ENCODE measurements at places on chromosomes 11 and 22.

- DNase-seq: no peak
These were observed 5.1 kb upstream of the CABP2 start for GRCh38 chr11:67528376-67528775.

DNA sequence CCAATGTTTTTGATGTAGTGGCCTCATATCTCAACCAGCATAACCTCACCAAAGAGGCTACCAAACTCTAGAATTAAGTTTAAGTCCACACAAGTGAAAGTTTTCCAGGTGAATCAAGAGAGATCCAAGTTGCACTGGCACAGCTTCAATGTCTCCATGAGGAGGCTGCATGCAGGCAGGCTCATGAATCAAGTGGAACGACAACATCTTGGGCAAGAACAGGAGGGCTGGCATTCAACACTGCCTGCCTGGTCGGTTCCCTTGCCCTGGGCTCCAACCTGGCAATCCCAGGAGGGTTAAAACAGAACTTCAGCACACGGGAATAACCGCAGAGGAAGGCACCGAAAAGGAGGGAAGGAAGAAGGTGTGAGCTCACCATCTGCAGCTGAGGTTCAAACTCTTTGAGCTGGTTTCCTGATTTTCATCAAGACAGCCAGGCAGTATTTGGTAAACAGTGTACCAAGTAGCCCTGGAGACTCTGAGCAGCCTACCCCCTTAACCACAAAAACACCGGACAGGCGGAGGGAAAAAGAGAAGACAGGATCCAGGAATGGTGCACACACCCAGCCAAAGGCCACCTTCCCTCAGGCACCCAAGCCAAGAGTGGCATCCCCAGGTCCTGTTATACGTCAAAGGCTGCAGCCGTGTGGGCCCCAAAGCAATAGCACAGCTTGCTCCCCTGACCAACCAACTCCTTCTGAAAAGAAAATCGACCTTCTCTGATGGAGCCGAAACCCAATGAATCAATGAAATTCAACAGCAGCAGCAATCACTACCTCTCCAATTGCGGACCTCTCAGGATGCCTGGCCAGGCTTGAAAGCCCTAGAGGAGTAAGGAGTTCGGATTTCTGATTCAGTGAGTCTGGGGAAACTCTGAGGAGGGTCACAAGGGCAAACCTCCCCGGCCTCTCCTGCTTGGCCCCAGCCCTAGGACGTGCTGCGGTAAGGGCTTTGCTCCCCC is 1.3 kb downstream of the PACSIN2 start:
- no peak for DNase-seq

GRCh38 chr11:32137263-32137662 is 46.4 kb downstream of the RCN1 start:
- DNase-seq: no peak

DNA sequence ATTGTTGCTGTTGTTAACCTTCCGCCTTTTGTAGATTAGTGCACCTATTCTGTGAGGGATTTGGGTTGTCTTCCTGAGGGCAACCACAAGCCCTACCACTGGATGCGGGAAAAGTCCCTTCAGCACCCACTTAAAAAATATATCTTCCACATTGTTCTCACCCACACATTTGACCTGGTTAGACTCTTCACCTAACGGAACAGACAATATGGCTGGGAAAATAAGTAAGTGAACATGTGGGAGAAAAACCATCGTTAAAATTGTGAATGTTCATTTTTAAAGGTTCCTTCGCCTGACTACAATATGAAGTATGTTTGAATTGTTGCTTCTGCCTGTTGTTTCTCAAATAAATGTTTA is 72.0 kb upstream of the MPEG1 start:
- no peak for DNase-seq

- no peak for DNase-seq
These were observed 114.5 kb upstream of the MTNR1B start for GRCh38 chr11:92854952-92855351.

GRCh38 chr11:97506076-97506759 is 1116.4 kb downstream of the JRKL start:
- no peak for DNase-seq

- no peak for DNase-seq
These were observed 49.7 kb upstream of the NOX4 start for GRCh38 chr11:89540826-89541225.

DNA sequence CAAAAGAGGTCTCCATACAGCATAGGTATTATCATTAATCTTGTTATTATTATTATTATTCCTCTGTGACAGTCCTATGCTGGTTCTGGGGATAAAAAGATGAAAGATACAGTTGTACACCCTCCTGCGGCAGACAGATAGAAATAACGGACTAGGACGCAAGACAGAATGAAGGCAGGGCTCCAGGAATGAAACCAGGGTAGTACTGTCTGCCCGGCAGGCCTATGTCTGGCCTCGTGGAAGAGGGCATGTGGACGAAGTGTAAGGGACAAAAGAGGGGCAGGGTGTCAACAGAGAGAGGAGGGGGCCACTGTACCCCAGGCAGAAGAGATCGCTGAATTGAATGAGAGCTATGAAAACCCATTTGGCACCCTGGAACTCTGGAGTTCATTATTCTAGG is 25.2 kb downstream of the DSCAML1 start:
- DNase-seq: no peak

DNA sequence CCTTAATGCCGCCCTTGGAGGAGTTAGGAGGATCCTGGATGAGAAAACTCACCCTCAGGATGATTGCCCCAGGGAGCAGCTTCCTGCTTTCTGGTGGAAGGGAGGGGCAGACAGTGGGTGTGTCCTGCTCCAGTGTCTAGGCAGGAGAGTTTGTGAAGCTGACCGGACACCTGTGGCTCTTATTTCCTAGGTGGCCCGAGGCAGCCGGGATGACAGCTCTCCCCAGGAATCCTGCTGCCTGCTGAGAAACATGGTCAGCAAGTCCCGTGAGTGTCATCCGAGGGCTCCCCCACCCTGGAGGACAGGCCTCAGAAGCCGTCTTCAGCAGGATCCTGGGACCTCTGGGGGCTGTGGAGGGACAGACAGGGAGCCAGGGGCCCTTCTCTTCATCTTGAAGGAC is 50.4 kb downstream of the ST3GAL4 start:
- DNase-seq: no peak

DNA sequence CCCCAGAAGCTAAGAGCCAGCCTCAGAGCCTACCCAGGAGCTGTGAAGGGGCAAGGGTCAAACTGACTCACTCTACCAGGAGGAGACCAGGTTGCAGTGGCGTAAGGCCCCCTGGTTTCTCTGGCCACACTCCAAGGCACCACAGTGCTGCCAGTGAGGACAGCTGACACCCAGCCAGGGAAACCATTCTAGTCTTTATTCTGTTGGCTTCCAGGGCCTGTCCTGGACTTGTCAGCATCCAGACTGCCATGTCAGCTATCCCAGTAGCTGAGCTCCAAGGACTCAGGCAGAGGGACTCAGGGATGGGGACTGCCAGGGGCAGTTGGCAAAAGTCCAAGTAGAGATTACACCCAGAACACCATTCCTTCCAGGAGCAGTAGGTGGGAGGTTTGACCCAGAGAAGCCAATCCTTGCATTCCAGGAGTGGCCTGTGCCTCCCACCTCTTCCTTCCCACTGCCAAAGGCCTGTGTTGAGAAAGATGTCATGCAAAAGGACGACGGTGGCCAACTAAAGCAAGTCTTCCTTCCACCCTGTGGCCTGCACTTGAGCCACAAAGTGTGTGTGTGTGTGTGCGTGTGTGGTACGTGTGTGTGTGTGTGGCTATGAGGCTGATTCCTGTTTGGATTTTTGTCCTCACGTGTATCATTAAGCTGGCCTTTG is 3.6 kb upstream of the MAPK8IP1 start:
- no peak for DNase-seq

GRCh38 chr11:64245401-64245796 is 1.3 kb downstream of the PPP1R14B start:
- peak; percentile 77 for DNase-seq

- DNase-seq: peak; percentile 77
These were observed 63.7 kb downstream of the PPFIBP2 start for GRCh38 chr11:7577291-7578190.

GRCh38 chr11:118912742-118913410 is 12.8 kb downstream of the BCL9L start:
- DNase-seq: no peak

DNA sequence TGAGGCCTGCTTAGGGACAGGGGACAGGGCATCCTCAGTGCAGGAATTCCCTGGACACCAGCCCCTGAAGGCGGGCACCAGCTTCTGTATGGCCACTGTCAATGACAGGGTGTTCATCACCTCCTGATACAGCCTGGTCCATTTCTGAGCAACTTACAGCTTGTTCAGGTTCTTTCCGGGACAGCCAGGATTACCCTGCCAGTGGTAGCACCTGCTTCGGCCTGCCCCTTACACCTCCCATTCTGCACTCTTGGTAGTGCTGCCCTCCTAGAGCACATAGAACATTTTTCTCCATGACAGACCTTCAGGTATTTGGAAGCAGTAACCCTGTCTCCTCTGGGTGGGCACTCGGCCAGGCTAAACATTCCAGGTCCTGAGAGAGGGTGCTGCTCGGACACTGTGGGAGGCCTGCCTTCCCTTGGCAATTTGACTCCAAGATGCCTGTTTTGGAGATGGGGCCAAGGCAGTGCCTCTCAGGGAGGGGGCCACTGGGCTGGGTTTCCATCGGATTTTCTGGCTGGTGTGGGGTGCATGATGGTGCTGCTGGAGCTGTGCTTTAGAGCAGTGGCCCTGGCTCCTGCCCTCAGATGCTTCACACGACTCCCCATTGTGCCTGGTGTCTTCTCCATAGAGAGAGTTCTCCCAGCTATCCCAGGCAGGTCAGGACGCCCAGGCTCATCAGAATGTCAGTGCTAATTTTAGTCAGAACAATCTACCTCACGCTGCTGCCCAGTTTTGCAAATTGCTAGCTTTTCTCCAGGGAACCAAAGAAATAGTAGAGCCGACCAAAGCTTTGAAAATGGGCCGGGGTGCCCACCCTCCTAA is 1.2 kb downstream of the GAL3ST3 start:
- DNase-seq: no peak

- no peak for DNase-seq
These were observed 171.7 kb downstream of the INSC start for GRCh38 chr11:15286465-15286864.

DNA sequence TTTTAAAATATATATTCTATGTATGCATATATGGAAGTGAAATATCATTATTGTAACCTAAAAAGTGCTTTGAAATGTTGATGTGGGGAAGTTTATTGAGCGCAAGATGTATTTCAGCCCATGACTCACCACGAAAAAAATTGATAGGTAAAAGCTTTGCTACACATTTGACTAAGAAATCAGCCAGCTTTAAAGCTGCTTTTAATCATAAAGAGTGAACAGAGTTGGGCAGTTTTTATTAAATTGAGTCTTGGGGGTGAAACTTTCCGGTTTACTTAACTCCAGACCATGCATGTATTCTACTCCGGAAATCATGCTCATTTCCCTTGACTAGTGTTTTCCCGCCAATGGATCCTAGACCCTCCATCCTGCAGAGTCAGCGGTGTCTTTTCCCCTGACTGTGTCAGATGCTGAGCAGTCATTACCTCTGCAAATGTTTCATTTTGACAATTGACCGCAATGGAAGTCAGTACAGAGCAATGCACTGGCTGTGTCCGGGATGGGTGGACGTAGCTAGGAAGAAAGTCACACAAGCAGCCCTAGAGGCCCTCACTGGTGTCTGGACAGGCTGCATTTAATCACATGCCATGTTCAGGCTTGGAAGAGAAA is 47.2 kb upstream of the MPEG1 start:
- DNase-seq: no peak

Data from sciatic nerve (tissue), 2 donors.